Vagina (tissue), 2 donors: ENCODE measurements at places on chromosomes 2 and 18.

GRCh38 chr2:63053889-63054602 is 3.4 kb downstream of the OTX1 start:
- DNase-seq: no peak

DNA sequence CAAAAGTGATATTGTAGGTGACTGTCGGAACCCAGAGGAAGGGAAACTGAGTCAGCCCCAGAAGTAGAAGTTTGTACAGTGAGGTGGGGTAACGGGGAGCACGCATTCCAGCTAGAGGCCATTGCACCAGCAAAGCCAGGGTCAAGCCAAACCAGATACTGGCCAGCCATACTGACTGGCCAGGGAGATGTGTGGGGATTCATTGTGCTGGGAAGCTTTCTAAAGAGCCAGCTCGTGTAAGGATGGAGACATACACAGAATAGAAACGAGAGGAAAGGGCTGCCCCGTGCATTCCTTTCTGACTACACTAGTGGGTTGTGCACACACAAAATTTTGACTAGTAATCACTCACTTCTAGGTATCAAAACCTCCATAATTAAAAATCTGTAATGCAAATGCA is 175.3 kb upstream of the PID1 start:
- no peak for DNase-seq

- no peak for DNase-seq
Measured at GRCh38 chr18:46320297-46320696, 216.1 kb downstream of the HAUS1 start.

GRCh38 chr2:60641811-60642788 is 88.6 kb upstream of the BCL11A start:
- no peak for DNase-seq

DNA sequence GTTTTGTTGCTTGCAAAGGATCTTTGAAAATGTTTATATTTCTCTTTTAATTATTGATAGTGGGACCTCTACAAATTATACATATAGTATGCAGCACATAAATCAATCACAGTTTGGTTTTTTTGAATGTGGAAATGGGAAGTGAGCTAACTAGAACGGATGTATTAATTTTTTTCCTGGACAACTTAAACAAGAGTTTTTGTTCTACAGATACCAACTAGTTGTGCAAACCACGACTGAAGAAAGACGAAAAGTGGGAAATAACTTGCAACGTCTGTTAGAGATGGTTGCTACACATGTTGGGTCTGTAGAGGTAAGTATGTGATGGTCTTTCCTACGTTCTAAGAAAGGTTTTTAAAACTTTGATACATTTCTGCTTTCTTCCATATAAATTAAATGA is 39.2 kb downstream of the NDC80 start:
- no peak for DNase-seq

DNA sequence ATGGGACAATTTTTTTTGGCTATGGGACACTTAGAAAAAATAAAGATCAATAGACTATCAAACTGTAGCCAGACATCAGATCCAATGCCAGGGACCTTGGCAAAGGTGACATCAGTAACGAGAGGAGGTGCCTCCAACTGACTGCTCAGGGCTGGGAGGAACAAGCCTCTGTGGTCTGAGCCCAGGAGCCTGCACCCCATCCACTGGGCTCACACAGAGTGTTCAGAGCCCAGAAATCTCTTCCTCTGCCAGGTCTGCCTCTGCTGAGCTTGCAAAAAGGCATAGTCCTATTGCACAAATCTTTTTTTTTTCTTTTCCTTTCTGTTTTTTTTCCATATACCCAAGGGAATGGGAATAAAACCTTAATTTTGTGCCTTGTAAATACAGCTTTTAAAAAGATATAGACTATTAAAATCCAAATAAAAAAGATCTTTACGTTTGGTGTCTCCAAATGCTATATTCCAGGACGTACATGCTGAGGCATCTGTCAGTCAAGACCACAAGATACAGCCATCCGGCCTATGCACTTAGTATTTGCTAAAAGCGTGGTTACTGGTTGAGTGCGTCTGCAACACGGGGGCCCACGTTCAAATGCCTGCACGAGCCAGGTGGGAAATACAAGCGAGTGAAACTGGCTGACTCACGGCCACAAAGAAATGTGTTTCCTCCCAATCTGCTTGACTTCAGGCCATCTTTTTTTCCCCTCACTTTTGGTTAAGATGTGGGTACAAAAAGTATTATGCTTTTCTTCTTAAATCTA is 7.8 kb upstream of the ARHGAP25 start:
- peak; percentile 67 for DNase-seq

DNA sequence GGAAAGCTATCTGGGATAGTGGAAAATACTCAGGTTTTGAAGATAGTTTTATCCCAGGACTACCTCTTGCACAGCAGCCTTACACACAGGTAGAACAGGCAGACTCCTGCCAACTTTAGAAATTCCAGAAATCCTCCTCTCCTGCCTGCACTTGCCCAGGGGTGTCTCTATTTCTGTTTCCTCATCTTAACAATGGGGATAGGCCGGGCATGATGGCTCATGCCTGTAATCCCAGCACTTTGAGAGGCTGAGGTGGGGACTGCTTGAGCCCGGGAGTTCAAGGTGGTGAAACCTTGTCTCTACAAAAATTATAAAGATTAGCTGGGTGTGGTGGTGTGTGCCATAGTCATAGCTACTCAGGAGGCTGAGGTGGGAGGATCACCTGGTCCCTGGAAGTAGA is 117.0 kb upstream of the ARL5A start:
- DNase-seq: no peak

DNA sequence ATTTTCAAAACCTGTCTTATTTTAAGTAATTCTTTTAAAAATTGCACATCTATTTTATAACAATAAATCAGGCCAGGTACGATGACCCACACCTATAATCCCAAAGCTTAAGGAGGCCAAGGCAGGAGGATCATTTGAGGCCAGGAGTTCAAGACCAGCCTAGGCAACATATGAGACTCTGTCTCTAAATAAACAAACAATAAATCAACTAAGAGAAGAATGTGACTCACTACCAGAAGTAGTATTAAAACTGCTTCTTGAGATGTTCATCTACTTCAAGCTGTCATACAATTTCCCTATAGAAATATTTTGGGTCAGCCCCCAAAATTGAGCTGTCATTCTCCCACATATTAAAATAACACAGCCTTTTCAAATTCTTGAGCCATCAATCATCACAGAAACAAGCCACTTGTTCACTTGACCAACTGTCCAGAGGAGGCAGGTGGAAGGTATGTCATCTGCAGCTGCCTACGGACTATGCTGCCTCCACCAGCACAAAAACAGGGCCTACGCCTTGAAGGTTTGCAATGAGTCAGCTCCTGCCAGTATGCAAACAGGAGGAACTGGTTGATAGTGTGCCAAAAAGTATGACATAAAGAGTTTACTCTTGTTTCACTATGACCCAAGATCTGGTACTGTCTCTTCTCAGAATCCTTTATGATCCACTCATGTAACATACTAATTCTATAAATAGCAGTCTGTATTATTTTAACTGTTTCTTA is 33.6 kb downstream of the KIDINS220 start:
- DNase-seq: no peak

GRCh38 chr2:61460163-61460562 is 10.7 kb downstream of the USP34 start:
- no peak for DNase-seq

DNA sequence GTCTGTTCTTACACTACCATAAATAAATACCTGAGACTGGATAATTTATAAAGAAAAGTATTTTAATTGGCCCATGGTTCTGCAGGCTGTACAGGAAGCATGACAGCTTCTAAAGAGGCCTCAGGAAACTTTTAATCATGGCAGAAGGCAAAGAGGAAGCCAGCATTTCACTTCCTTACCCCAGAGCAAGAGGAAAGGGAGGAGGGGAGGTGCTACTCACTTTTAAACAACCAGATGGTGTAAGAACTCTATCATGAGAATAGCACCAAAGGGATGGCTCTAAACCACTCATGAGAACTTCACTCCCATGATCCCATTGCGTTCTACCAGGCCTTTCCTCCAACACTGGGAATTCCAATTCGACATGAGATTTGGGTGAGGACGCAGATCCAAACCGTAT is 344.4 kb upstream of the SLC39A10 start:
- DNase-seq: no peak

DNA sequence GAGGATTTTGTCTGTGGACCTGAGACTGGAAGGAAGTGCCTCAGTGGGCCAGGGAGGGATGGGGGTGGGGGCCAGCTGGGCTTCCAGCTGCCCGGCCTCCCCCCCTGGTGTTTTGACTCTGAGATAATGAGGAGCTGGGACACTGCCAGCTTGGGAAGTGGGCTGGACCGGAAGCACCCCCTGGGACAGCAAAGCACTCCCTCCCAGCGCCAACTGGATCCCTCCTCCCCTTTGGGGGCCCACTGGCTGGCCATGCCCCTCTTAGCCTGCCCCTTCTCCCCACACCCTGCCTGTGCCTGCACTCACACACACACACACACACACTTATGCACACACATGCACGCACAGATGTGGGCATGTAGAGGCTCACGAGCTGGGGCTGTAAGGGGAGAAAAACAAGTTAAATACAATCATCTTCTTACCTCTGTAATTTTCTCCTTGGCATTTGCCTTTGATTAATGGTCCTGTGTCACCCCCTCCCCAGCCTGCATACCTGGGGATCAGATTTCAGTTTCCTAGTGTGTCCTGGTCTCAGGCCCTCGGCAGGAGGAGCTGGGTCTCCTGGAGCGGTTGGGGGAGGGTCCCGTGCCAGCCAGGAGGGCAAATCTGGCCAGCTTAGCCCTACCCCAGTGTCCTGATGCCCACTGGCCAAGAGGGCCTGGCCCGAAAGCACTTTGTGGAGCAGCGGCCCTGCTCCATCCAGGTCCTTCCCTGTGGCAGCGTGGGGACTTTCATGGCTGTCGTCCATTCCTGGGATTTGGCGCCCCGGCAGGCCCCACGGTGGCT is 3.6 kb downstream of the ITM2C start:
- no peak for DNase-seq

DNA sequence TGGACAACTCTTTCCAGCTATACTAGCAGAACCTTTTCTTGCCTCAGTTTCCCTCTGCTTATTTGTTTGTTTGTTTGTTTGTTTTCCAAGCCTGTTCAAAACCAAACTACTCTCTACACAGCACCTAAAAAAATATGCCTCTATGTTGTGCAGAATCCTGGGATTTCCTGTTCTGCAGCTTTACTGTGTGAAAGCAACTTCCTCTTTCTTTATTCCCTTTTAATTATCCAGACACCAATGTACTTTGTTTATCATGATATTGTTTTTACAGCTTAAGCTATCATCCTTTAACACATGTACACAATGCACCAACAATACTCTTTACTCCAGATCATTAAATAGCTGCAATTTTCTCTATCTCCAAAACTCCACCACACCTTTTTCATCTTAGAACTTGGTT is 259.5 kb downstream of the EPHA4 start:
- no peak for DNase-seq

DNA sequence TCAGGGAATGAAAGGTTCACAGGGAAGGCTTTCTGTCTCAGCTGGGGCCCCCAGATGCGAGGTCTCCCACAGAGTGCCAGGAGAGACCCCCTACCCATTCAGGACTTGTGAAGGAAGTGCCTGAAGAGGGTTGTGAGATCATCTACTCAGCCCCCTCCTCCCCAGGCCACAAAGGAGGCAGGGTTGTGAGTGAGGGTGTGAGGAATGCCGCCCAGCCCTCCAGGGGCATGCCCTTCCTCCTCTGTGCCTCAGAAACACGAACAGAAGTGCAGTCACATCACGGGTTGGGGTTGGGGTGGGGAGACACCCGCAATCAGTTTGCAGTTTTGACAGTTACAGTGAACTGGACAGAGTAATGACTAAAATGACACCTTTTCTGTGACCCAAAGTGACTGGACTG is 5.0 kb downstream of the MAL start:
- DNase-seq: no peak

DNA sequence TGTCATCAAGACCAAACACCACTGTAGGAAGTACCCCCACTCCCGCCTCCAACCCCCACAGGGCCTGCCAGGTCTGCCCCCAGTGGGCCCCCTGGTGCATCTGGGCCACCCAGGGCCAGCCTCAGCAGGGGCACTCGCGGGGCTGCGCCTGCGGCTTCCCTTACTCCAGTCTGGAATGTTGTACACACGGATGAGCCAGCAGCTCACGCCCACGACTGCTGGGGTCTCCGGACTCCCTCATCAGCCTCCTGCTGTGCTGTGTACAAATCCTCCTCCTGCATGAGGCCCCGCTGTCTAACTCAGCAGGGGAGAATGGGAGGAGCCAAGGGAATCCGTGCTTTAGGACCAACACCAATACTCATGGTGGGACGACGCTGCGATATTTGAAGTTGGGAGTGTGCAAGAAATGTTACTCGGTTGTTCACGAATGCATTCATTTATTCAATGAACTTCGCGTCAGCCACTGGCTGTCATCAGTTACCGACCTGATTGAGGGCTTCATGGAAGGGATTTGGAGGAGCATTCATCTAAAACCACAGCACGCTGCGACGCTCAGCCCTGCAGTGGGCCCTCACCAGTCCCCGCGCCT is 654 bp upstream of the ASB1 start:
- DNase-seq: no peak

GRCh38 chr18:48324651-48325050 is 84.5 kb downstream of the ZBTB7C start:
- no peak for DNase-seq

- DNase-seq: no peak
Measured at GRCh38 chr2:176128172-176128981, 1.1 kb upstream of the HOXD8 start.

DNA sequence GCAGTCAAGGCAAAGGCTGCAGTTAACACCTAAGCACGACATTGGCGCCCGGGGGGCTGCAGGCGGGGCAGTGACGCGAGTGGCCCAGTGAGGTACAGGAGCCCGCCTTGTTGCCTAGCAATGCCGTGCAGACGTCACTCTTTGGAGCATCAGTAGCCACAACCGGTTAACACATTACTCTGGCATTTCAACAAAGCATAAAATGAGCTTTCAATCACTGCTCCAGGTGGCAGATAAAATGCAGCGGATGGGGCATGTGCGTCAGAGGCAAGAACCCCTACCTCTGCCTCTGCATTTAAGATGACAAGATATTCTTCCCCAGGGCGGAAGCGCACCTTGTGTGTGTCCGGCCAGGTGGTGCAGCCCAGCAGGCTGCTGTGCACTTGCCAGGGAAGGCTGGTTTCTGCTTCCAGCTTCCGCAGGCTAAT is 139.4 kb downstream of the MTCL1 start:
- no peak for DNase-seq

DNA sequence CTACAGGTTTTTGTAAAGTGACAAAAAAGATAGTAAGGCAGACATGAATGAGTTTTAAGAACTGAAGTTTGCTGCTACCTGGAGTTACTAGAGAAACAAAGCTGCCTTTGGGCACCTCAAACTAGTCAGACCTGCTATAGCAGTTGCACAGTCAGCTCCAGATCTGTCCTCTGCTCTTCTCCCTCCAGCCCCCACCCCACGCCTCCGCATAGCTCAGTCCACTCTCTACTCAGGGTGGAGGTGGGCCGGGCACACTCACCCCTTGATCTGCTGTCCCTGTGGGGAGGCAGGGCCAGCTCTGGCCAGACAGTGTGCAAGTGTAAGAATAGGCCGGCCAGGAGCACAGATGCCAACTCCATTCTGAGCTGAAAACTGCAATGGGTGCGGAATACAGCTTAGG is 4.1 kb downstream of the SERTAD2 start:
- DNase-seq: no peak

- DNase-seq: no peak
Measured at GRCh38 chr2:8676921-8677645, 4.8 kb upstream of the ID2 start.
